ENCODE measurements at places on chromosomes 7 and 10.

- no peak for DNase-seq
These were observed 613.8 kb downstream of the ZWINT start for GRCh38 chr10:55747244-55747643.

- DNase-seq, result no peak
These were observed 505 bp upstream of the FAM204A start for GRCh38 chr10:118342638-118343020.

- DNase-seq, result no peak
These were observed 536.5 kb upstream of the MGMT start for GRCh38 chr10:128930515-128930914.

DNA sequence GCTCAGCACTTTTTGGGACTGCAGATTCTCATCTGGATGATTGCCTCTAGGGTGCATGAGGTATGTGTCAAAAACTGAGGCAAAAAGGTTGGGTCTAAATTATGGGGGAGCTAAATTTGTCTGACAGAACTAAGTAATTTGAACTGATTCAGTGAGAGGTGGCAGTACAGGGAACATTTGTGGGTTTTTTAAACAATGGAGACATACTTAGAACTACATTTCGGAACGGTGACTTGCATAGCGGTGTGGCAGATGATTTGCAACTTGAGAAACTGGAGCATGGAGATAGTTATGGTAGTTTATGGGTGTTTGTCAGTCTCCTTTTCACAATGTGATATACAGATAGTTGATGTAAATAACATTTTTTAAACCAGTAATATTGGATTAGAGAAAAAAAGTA is 14.6 kb downstream of the TBC1D12 start:
- DNase-seq, result no peak

DNA sequence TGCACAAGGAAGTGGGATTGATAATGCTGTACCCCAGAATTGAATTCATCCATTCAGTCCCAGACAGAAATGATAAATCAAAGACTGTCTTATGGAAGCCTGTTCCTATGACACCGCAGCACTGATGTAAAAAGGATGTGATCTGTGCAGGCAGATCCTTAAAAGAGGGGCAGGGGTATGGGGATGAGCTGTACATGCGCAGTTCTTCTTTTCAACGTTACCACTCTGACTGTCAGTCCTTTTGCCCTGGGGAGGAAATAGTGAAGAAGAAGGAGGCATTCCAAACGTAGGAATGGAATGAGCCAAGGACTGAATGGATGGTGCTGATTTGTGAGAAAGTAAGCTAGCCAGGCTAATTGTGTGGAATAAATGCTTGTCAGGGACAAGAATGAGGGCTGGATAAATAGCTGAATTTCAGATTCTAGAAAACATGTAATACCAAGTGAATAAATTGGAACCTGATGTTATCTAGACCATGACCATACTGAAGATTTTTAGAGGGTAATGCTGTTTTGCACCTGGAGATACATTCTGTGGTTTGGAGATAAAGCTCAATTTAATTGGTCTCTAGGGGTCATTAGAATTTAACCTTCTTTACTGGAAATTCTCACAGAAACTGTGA is 509.3 kb downstream of the SORCS3 start:
- DNase-seq, result no peak

DNA sequence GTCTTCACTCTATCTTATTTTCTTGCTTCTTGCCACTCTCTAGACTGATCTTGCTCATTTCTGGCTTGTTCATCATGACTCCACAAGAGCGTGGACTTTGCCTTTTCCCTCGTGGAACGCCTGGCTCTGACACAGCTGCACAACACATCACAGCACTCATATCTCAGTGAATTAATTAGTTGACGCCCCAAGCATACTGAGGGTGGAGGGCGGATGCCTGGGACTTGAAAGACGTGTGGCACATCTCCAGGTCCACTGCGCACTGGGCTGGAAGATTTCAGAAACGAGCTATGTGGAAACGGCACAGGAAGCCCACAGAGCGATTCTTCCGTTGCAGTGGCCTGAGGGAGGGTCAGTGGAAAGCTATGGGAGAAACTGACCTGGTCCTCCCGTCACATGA is 23.6 kb upstream of the PLEKHA1 start:
- DNase-seq, result no peak

GRCh38 chr10:128316121-128316726 is 190.0 kb upstream of the MKI67 start:
- no peak for DNase-seq

DNA sequence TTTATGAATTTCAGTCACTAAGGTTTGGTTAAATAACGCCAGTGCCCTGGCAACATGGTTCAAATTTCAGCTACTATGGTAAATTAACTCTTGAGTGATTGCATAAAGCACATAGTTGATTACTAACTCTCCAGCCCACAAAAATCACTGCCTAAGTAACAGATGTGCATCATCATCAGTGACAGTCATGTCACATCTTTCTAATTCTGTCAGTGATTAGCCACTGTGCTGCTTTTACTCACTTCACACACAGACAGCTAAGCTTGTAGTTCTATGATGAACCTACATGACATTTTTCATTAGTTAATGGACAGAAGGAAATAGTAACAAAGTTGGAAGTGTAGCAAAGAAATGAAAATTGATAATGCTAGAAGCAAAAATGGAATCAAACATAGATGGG is 108.9 kb downstream of the DNAH11 start:
- no peak for DNase-seq

Measured in H54 (cell line).